Activated naive CD8-positive, alpha-beta T cell treated with anti-CD3 and anti-CD28 coated beads, Interleukin-2, amount 50 U/mL, for 24 hours (primary cell): ENCODE measurements at places on chromosomes 3 and 15.

DNA sequence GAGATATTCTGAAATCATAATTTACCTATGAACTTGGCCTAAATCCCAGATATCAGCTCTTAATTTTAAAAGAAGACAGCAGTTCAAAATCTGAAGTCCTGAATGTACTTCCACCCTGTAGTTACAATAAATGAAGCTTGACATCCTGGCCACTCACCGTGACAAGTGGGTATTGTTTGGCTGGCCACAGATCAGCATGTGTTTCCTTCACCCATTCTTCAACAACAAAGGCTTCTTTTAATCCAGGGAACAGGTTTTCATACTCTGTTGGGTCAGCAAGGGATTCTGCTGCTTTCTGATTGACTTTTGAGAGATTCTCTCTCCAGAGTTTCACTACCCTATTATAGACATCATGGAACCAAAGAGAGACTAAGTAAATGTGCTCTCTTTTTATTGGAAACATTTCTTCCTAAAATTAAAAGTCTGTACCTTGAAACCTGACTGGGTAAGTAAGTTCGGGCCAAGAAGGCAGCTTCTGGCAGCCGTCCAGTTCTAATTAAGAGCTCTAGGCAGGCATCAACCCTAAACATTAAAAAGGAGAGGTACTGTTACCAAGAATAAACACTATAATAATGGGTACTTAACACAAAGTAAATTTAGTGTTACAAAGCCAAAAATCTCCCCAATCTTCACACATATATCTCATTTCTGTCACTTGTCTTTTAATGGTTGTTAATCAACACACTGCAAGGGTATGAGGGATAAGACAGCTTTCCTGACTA is 15.2 kb downstream of the MRPS22 start:
- no peak for DNase-seq

DNA sequence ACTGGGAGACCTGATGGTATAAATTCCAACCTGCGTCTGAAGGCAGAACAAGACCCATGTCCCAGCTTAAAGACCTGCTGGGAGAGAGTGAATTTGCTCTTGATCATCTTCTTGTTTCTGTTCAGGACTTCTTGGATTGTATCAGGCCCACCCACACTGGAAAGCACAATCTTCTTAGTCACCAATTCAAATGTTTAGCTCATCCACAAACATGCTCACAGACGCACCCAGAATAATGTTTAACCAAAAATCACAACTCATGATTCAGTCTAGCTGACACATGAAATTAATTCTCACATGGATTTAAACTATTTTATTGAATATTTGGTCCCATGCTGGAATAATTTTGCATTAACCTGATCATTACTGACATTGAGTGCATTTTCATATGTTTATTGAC is 37.8 kb upstream of the GOLGA6L2 start:
- no peak for DNase-seq

DNA sequence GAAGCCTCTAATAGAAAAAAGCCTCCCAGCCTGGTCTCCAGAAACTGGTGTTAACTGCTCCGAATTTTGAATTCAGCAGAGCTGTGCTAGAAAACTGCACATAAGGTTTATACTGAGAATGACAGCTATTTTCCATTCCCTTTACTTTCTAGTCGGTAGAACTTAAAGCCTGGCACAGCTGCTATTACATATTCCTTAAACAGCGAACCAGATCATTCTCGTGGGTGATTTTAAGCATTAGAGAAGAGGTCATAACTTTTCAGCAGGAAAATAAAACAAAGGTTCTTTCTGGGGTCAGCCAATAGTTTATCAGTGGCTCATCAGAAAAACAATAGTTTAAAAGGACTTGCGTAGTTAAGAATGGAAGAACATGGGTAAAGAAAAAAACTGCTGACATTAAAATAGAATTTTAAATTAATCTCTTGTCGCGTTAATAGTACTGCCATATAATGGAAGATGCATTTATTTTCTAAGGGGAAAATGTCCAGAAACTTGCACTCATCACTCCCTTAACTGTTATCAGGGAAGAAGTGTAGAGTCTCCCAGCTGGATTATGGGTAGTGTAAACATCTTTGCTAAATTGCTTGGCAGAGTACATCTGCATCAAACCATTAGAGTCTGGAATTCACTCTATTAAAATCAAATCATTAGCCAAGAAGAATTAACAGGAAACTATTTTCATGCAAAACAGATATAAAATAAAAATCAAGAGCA is 7.9 kb downstream of the VGLL4 start:
- DNase-seq = no peak

DNA sequence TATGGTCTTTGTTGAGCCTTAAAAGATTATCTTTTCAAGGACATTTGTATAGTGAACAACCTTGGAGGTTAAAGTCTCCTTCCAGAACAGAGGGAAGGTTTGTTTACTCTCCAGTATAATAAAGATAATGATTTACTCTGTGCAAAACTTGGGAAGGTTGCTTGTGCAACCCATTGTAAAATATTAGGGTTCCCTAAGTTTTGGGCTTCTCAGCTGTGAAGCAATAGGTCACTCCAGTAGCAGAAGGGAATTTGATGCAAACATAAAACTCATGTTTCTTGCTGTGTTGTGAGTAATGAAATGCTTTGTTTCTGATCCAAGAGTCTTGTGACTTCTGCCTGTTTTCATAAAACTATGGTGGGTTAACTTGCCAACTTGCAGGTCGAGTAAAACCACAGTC is 177.5 kb downstream of the SUCNR1 start:
- DNase-seq = no peak

GRCh38 chr3:116470605-116471197 is 25.4 kb upstream of the LSAMP start:
- no peak for DNase-seq
